Tongue (tissue), 3 donors: ENCODE measurements at places on chromosomes 16 and 17. TPM values are rescaled to one million over a fixed set of nuclear protein-coding genes. Genes with fewer than 3 reads are reported as not detected.

DNA sequence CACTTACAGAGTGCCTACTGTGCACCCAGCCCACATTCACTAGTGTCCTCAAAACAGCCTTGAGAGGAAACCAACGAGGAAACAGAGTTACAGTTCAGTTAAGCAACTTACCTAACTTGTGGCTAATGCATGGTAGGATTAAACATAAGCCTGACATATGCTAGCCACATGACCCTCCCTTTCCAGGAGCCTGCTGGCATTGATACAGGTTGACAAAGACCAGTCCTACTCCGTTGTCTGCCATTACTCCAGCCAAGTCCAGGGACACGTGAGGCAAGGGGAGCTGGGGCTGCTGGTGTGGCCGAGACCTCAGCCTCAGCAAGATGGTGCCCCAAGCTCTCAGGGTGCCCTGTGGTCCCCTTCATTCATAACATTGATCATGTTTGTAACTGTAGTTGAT is 37.9 kb downstream of the SNX20 start:
- no peak for DNase-seq

GRCh38 chr17:69858460-69858859 is 216.6 kb upstream of the KCNJ16 start:
- DNase-seq: no peak

- no peak for DNase-seq
Observed at GRCh38 chr16:47712276-47713224, 251.4 kb downstream of the PHKB start.

The OTOP2 gene
- not detected for total RNA-seq
